Suppressor macrophage treated with lipopolysaccharide for 1 hour (primary cell): ENCODE measurements at places on chromosomes 1 and 21.

DNA sequence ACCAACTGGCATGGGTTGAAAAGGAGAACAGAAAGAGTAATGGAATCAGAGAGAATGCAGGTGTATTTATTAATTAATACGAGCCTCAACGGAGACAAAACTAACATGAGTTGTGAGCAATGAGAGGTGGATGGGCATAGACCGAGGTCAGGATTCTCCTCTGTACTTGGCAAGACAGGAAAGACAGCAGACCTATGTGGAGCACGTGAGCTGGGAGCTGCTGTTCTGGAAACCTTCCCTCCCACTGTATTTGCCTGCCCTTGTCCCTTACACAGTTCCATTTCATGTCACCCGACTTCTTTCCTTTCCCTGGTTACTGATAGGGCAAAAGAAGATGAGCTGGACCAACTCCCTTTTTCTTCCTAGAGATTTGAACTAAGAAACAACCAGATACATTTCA lies 110.9 kb downstream of the MRPS6 start:
- no peak for DNase-seq

- peak; percentile 31 for DNase-seq
Observed at GRCh38 chr1:115976921-115977498, 697 bp downstream of the SLC22A15 start.

DNA sequence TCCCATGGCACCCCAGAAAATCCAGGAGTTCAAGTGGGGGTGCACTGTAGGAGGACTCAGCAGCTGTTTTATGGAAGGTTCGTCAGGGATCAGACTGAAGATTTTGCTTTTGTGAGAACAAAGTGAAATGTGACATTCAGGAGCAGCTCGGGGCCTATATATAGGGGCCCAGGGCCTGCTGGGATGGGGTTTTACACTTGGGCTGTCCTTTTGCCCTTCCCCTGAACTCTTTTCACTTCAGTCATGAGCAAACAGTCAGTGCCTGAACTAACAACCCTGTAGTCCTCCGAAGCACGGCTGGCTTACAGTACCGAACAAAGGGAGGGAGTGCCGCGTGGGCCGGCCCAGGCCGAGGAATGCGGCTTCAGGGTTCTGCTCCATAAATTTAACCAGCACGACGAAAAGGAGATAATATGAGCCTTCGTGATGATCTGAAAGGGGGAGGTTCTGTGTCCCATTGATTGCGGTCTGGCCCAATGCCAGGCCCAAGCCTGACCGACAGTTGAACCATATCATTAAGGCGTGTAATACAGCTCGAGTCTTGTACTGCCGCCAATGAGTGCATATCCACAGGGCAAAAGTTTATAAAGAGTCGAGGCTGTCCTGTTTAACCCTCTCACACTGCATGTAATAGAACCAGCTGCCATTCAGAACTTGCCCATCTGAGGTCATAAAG lies 139.9 kb downstream of the DHRS3 start:
- DNase-seq, result no peak

DNA sequence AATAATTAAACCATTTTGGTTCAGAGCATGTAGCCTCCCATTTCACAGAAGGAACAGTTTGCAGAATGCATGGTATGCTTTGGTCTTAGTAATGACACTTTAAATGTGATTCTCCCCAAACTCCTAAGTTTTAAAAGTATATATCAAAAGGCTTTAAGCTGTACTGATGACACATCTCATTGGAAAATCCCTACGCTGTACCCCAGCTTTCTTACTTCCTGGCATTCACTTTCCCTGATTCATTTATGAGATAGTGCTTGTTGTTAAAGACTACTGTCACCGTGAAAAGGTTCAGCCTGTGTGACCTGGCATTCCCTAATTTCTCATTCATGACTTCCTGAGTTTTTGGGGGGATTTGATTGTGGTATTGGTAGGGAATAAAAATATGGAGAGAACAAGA lies 53.4 kb downstream of the MPZL1 start:
- peak; percentile 71 for DNase-seq

DNA sequence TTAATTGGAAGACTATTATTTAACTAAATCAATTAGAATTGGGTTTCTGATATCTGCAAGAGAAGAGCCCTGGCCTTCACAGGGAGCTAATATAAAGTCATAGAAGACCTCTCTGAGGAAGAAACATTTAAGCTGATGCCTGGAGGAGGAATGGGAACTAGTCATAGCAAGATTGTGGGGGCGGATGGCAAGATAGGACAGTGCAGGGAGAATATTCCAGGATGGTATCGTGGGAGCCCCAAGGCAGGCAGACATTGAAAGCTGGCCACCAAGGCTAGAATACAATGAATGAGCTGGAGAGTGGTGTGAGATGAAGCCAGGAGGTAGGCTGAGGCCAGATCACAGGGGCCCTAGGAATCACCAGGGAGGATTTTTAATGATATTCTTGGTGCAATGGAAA lies 20.8 kb upstream of the MYSM1 start:
- DNase-seq, result peak; percentile 52

DNA sequence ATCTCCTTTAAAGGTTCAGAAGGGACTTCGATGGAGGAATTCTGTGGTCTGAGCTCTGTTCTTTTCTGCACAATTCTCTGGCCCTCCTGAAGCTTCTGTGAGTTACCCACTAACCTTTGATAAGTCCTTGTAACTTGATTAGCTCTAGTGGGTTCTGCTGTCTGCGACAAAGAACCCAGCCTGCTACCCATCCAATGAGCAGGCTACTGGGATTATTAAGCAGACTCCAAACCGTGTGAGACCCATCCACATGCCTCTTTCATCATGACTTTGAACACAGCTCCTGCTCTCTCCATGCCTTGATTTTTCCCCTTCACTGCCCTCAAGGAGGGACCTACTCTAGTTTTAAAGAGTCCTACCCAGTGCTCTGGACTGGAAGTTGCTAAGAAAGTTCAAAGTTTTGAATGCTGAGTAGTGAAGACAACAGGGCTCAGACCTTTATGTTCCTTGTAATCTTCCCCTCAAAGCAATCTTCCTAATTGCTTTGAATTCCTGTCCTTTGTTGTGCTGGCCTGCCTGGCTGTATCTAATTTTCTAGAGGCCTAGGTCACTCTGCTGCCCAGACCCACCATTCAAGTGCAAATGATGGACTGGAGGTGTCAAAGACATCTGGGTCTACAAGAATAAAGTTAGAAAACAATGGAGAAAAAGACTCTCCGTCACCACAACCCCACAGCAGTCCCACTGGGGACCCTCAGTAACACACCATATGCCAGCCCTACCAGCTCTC lies 146.9 kb downstream of the RHOU start:
- DNase-seq, result no peak

DNA sequence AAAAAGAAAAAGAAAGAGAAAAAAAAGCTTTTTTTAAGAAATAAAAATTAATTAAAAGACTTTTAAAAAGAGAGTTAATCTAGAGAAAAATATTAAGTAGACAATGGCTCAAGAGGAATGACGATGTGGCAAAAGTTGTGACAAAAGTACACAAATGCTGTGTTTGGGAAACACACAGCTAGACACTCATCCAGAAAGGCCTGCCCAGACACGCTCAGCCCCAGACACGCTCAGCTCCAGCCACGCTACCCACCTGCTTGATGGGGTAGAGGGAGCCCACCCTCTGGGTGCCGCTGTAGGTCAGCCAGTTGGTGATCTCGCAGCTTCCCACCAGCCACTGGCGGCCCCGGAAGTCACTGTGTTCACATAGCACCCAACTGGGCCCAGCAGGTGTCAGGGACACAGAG lies 10.2 kb downstream of the CD52 start:
- DNase-seq, result no peak

GRCh38 chr1:26909951-26910342 lies 3.8 kb downstream of the NR0B2 start:
- no peak for DNase-seq

DNA sequence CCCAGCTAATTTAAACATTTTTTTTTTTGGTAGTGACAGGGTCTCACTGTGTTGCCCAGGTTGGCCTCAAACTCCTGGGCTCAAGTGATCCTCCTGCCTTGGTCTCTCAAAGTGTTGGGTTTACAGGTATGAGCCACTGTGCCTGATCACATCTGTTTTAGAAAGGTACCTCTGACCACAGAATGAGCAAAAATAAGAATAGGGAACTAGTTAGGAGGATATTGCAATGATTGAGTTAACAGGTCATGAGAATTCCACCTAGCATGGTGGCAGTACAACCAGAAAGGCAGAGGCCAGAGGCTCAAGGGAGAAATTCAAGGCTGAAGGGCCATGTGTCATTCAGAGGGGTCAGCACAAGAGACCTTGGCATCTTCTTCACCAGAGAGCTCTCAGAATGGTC lies 49.6 kb downstream of the ELAPOR1 start:
- peak; percentile 35 for DNase-seq

- peak; percentile 52 for DNase-seq
Observed at GRCh38 chr1:207866471-207867135, 44.3 kb downstream of the CD34 start.

DNA sequence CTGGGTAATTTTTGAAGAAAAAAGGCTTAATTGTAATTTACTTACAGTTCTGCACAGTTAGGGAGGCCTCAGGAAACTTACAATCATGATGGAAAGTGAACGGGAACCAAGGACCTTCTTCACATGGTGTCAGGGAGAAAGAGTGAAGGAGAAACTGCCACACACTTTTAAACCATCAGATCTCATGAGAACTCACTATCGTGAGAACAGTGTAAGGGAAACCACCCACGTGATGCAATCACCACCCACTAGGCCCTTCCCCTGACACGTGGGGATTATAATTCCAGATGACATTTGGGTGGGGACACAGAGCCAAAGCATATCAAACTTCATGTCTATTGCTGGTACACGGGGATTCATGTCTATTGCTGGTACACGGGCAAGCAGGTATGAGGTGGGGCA lies 5.3 kb upstream of the SFT2D2 start:
- peak; percentile 41 for DNase-seq

DNA sequence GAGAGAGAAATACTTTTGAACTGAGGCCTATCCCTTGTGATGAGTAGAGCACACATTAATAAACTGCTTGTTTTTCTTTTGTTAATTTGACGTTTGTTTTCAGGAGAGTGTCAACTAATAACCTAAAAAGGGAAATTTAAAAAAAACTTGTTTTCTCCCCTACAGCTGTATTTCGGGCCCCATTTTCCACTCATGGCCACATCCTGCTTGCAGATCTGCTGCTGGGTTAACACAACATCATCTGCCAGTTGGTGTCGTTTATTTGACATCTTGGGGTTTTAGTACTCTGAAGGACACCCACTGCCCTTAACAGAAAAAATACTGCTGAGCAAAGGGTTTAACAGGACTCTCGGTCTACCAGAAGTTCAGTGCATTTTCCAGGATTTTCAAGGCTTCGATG lies 848 bp upstream of the PYHIN1 start:
- no peak for DNase-seq

DNA sequence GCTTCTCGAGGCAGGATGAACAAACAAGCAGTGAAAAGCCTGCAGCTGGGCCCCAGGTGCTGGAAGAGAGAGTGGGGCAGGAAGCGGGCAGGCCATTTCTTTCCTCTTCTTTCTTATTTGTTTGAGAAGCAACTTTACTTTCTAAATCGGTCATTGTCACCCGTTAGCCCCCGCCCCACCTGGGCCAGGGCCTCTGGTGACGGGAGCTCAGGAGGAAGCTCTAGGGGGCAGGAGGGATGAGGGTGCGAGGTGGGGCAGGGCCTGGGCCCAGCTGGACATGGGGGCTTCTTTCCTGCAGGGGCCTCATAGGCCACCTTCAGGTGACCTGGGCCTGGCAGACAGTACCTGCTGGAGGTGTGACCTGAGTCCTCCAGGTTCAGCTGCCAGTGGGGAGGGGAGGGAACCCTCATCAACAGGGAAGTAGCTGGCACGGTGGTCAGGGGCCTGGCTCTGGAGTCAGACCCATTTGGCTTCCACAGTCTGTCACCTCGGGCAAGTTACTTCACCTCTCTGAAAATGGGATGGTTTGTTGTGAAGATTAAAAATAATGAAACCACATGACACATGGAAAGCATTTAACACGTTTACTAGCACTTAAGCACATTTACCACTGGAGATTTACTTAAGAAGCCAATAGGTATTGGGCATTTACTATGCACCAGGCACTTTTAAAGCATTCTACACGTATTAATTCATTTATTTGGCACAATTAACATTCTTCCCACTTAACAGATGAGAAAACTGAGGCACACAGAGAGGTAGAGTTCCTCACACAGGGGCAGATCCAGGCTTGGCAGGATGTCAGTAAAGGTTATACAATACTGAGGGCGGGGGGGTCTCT lies 54.1 kb upstream of the ID3 start:
- DNase-seq, result no peak

GRCh38 chr21:36706951-36707762 lies 8.2 kb downstream of the SIM2 start:
- DNase-seq, result no peak

DNA sequence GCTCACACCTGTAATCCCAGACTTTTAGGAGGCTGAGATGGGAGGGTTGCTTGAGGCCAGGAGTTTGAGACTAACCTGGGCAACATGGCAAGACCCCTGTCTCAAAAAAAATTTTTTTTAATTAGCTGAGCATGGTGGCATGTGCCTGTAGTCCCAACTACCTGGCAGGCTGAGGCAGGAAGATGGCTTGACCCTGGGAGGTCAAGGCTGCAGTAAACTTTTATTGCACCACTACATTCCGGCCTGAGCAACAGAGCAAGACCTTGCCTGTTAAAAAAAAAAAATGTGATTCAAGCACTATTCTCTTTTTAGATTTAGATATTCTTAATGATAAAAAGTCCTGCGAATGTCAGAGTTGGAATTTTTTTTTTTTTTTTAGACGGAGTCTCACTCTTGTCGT lies 102.5 kb upstream of the L1TD1 start:
- DNase-seq, result no peak

DNA sequence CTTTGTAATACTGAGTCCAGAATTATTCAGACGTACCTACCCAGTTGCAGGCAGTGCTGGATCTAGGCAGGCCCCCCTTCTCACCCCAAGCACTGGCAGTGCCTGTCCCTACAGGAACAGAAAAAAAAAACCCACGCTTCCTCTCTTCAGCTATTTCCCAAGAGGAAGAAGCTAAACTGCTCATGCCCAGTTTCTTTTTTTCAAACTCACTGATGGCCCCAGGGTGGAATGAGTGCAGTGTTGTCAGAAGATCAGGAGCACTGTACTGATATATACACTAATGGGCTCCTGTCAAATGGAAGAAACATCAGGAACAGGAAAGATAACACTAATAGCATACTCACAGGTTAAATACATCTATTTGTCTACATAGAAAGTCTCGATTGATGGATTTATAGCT lies 28.2 kb upstream of the DOCK7 start:
- peak; percentile 81 for DNase-seq
